ENCODE measurements at places on chromosomes 7 and 10.

DNA sequence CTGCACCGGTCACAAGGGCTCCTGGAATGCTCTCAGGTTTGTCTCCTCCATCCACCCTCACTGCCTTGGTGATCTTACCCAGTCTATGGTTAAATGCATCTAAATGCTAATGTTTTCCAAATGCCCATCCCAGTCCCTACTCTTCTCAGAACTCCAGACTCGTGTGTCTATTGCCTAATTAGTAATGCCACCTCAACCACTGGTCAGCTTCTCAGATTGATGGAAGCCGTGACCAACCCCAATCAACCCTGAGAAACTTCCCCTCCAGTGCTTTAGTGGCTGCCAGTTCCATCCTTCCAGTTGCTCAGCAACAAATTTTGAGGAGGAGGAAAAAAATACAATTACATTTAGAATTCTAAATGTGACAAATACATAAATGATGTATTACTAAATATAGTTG is 18.6 kb downstream of the NUDCD3 start:
- DNase-seq = no peak

- no peak for DNase-seq
Observed at GRCh38 chr10:128837478-128837877, 629.6 kb upstream of the MGMT start.

GRCh38 chr10:122990278-122990677 is 10.1 kb downstream of the PSTK start:
- DNase-seq = no peak

DNA sequence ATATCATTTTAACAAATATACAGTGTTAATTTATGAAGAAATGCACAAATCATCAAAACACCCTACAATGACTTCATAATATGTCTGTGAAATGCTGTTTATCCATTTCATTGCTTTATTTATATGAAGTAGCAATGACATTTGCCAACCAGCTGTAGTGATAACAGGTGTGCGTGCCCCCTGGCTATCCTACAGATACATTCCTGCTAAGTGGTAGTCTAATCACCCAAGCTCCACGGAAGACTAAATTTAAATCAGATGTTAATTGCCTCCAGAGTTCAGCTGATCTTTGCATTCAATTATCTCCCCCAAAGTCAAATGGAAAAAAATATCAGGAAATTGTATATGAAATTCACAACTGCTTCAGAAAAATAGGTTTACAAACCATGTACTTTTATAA is 1164.2 kb upstream of the LRRN3 start:
- DNase-seq = no peak

Data from GM19239 (cell line).